Stimulated activated CD8-positive, alpha-beta memory T cell treated with anti-CD3 and anti-CD28 coated beads, Interleukin-15, amount 100 ng/mL, for 48 hours (primary cell): ENCODE measurements at places on chromosomes 7 and 10.

- no peak for DNase-seq
Measured at GRCh38 chr10:60425392-60426110, 35.9 kb upstream of the ANK3 start.

- DNase-seq, result no peak
Measured at GRCh38 chr7:98509836-98510235, 107.2 kb upstream of the NPTX2 start.

DNA sequence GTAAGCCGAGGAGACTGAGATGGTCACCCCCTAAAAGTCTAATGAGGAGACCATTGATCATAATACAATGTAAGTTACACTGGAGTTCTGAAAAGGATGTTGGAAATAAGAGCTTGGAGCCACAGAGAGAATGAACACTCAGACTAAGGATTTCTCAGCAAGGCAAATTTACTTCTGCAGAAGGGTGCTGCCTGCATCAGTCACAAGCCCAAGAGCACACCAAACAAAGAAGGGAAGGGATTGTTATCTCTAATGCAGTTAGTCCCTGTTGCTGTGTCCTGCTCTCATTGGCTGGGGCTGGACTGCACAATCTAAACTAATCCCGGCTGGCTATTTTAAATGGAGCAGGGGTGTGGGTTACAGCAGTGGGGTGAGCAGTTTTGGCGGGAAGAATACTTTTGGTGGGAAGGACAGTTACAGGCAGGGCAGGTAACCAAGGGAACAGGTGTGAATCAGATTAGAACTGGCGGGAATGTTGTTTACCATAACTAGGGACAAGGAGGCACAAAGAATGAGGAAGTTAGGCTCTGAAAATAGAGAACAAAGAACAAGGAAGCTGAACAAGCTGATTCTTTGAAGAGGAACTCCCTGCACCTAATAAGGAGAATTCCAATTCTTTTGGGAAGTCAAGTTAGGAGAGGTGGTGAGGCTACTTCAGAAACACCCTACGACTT is 30.3 kb upstream of the TRIM24 start:
- DNase-seq, result no peak

GRCh38 chr10:12792889-12793556 is 208.5 kb downstream of the CCDC3 start:
- no peak for DNase-seq

DNA sequence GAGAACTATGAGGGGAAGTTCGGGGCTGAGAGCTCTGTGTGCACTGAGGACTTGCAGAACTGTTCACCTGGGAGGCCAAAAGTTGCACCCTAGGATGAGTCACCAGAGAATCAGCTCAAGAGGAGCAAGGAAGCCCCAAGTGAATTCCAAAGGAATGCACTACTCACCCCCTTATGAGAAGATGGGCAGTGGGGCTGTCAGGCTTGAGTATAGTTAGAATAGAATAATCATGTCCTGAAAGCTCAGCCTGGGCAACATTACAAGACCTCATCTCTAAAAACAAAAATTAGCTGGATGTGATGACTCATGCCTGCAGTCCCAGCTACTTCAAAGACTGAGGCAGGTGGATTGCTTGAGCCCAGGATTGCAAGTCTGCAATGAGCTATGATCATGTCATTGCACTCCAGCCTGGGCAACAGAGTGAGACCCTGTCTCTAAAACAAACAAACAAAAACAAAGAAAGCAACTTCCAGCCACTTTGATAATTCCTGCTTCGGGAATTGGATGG is 30.0 kb downstream of the MAP3K8 start:
- DNase-seq, result no peak

DNA sequence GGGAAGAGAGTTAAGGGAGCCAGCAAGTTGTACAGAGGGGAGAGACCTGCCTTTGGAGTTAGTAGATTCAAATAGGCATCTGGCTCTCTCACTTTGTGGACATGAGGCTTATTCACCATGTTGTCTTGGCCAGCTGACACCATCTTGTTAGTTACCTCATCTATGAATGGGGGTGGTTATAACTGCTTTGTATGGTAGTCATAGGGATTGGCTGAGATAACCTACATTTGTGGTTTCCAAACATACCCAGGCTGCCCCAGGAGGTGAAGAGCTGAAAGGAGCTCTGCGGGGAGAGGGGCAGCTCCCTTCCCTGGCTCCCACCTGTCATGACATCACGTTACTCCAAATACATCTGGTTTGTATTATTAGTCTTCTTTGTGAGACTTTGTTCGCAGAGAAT is 393.3 kb upstream of the AUTS2 start:
- DNase-seq, result no peak
